ENCODE measurements at places on chromosomes 1 and 21.

DNA sequence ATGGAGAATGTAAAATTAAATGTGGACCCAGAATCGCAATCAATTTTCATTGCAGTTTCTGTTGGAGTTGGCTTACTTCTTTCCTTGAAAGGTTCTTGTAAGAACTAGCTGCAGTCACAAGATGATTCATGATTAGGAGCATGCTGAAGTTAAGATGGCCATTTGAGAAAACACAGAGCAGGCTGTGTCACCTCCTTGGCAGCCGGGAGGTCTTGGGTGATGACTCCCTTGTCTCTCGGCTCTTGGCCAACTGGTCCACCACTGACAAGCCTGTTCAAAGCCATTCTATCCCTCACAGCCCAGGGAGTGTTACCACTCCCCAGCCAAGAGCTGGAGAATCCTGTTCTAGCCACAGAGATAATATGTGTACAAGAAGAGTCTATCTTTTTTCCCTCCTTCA is 40.6 kb downstream of the OPTC start:
- no peak for DNase-seq

GRCh38 chr1:230753586-230754251 is 6.5 kb downstream of the CAPN9 start:
- no peak for DNase-seq

- no peak for DNase-seq
These were observed 6.5 kb downstream of the RIMS3 start for GRCh38 chr1:40658751-40659648.

GRCh38 chr1:22105611-22106207 is 37.2 kb downstream of the WNT4 start:
- DNase-seq: no peak

DNA sequence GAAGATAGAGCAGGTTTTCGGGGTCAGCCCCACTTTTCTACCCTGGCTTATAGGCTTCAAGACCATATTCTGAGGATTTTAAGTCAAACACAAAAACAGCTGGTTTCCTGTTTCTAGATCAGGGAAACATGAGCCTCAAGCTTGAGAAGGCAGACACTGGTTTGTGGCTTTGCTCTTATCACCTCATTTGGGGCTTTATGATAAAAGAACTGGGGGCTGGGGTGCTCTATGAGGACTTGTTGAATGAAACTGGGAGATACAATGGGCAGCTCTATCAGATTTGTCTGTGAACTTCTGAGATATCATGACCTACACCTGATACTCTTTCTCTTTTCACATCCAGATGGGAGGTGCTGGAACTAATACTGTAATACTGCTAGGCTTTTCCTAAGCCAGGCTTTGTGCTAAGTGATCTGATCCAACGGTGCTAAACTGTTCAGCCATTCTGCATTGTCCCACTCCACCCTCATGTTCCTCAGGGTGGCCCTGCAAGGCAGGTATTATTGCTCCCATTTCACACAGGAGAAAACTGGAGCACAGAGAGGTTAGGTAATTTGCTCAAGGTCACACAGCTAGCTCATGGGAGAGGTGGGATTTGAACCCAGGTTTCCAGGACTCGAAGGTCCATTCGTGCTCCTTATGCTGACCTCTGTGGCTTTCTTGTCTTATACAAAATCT is 6.6 kb downstream of the AJAP1 start:
- no peak for DNase-seq

GRCh38 chr21:41765420-41765821 is 1.4 kb downstream of the RIPK4 start:
- DNase-seq: no peak

GRCh38 chr1:88463401-88463985 is 220.6 kb upstream of the PKN2 start:
- DNase-seq: no peak

DNA sequence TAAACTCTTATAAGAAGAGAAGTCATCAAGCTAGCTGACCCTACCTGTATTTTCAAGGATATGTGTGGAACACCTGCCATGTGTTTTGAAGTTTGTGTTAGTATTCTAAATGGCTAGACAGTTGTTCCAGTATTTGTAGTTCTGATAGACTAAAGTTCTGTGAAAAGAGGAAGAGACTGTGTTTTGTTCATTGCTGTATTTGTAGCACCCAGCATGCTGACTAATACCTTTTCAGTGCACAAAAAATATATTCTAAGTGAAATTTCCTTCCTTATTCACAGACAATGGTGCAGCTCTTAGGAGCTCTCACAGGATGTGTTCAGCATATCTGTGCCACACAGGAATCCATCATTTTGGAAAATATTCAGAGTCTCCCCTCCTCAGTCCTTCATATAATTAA is 8.2 kb upstream of the METTL18 start:
- no peak for DNase-seq

DNA sequence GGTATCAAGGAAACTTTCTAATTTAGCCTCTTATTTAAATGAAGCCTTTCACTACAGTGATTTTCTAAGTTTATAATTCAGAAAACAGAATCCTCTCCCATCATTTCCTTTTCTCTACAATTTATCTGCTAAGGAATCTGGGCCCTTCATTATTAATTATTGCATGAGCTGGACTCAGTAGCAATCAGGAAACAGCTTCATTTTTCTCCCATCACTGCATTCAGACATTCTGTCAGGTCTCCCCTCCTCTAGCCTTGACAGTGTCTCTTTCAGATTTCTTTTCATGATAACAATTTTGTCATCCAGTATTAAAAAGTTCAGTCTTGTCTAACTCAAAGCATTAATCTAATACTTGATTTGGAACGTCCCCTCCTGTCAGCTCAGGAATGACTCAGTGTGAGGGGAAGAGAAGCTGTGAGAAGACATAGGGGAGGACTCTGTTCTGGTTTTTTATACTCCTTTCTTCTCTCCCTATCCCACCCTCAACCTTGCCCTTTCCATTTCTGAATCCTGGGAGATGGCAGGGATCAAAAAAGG is 28.1 kb downstream of the SLC44A5 start:
- no peak for DNase-seq

DNA sequence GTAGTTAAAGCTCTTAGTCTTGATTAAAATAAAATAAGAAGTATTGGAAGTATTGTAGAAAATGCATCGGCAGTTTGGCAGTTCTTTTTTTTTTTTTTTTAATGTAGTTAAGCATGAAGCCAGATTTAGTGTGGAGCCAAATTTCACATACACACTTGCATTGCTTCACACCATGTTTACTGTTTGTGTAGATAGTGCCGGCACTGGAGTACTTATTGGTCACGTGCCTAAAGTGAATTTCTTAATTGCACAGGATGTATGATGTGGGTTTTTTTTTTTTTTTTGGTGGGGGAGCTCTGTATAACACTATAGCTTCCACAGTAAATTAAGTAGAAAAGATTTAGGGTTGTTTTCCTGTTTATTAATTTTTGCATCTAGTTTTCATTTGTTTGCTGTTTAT is 21.2 kb upstream of the TMEM61 start:
- no peak for DNase-seq

DNA sequence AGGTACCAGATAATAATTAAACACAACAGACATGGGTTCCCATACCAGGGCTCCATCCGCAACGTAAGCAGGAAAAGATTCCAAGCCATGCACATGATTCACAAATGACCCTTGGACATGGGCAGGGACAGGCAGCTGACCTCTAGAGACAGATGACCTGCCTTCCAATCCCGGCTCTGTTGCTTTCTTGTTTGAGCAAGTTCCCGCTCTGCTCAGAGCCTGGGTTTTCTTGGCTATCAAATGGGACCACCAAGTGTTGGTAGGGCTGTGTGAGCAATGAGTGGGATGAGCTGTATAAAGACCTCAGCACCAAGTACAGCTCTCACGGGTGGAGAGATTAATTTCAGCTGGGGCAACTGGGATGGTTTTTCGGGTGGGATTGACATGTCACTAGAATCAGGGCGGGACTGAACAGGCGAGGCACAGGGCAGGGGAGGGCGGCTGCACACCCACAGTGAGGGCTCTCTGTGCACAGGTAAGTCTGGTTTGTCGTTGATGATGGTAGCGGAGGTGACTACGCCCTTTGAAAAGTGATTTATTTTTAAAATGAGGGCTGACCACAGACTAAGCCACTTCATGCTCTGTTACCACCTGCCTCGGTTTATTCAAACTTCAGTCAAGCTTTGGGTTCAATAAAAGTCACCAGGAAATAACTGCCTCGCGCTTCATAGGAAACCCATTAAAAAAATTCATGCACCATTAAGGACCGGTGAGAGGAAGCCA is 57.5 kb upstream of the IFFO2 start:
- no peak for DNase-seq

- DNase-seq: no peak
These were observed 1.3 kb downstream of the RTCA start for GRCh38 chr1:100267284-100267683.

- no peak for DNase-seq
These were observed 37.7 kb upstream of the GPR37L1 start for GRCh38 chr1:202084791-202085681.

- no peak for DNase-seq
These were observed 40.1 kb upstream of the C1orf174 start for GRCh38 chr1:3940081-3940753.

DNA sequence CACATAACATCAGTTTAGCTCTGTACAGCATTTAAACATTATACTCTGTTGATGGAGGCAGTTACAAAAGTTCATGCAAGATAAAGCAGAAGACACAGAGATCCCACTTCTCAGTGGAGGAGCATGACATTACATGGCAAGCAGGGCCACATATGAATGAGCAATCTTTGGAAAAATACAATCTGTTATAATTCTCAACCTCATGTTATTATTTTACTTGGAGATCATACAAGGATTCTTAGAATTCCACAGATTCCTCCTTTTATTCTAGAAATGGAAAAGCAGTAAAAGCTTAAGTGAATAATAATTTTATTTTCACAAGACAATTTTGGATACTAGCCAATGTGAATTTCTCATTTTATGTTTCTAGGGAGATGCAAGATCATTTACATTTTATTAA is 66.6 kb downstream of the IFI44 start:
- no peak for DNase-seq

DNA sequence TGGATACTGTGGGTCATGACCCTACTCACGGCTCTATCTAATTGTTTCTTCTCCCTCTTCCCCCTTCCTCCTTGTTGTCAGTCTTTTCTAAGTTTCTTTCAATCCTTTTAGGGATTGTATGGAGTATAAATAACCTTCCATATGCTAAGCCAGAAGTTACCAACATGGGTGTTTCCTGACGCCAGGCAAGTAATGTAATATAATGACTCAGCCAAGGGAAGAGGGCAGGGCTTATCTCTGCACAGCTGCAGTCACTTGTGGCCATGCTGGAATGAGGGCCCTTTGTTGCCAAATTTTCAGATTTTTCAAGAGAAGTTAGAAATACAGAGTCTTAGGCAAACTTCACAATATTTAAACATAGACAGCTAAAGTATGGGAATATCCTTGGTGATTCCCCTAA is 194.6 kb downstream of the ST6GALNAC3 start:
- no peak for DNase-seq

DNA sequence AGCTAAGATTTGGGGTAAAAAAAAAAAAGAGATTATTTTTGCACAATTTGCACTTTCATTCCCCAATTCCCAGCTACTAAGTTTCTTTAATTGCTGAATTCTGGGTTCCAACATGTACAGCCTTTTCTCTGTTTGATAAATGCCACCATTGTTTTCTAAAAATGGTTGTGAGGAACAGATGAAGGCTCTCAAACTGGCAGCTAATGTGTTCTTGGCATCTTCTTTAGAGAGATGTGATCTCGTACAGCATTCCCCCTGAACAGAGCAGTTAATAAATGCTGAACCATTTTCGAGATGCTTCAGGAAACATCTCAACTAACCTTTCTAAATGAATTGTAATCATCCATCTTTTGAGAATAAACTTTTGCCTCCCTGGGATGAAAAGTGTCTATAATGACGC is 107.9 kb upstream of the DYNLT5 start:
- DNase-seq: no peak

GRCh38 chr21:31660591-31660990 is 1.1 kb downstream of the SOD1 start:
- no peak for DNase-seq

- no peak for DNase-seq
These were observed 42.2 kb upstream of the TTC39A start for GRCh38 chr1:51372561-51372960.

- no peak for DNase-seq
These were observed 1.3 kb downstream of the ZBTB7B start for GRCh38 chr1:155003766-155004351.

DNA sequence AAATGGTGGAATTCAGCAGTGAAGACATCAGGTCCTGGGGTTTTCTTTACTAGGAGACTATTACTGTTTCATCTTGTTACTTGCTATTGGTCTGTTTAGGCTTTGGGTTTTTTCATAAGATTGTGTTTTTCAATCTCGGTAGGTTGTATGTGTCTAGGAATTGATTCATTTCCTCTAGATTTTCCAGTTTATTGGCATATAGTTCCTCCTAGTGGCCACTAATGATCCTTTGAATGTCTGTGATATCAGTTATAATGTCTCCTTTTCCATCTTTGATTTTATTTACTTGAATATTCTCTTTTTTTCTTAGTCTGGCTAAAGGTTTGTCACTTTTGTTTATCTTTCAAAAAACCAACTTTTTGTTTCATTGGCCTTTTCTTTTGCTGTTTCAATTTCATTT is 233.0 kb downstream of the RWDD3 start:
- no peak for DNase-seq

GRCh38 chr1:147643974-147644373 is 26.4 kb downstream of the ACP6 start:
- no peak for DNase-seq

GRCh38 chr1:188689542-188689941 is 1788.1 kb downstream of the BRINP3 start:
- no peak for DNase-seq

- no peak for DNase-seq
These were observed 129.9 kb upstream of the ZNF644 start for GRCh38 chr1:91151702-91152101.

GRCh38 chr1:204493984-204494280 is 673 bp downstream of the PIK3C2B start:
- peak; percentile 48 for DNase-seq

GRCh38 chr1:109891930-109892329 is 18.7 kb upstream of the CSF1 start:
- no peak for DNase-seq

GRCh38 chr1:221725735-221726672 is 15.9 kb downstream of the DUSP10 start:
- no peak for DNase-seq

DNA sequence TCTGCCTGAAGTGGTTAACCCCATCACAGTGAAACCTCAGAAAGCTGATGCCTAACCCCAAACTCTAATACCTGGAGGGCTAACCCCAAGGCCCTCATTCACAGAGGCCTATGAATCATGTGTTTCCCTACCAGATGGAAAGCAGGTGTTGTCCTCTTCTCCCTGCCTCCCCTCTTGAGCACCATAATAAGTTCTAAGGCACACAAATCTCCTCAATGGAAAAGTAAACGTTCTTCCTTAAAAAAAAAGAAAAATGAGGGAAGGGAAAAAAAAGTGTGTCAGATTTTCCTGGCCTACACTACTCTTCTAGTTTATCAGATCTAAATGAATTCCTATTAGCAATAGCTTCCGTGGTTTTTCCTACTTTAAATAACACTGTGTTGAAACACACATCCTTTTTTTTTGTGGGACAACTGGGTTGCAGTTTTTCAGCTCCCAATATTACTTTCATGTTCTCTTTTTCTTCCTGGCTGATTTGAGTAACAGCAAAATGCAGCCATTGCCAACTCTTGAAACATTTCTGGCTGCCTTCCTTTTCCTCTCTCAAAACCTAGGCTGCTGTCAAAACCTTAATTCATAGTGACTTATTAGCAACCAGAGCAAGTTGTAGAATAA is 43.2 kb downstream of the SLC44A3 start:
- DNase-seq: no peak

GRCh38 chr1:77776007-77776700 is 3.3 kb upstream of the MIGA1 start:
- no peak for DNase-seq

GRCh38 chr1:62613325-62613727 is 16.0 kb downstream of the ANGPTL3 start:
- DNase-seq: no peak

Measured in natural killer cell (primary cell).